ENCODE measurements at places on chromosomes 12 and 14. TPM values are rescaled to one million over a fixed set of nuclear protein-coding genes. Genes with fewer than 3 reads are reported as not detected.

- peaks cover 12% of the 10 kb centered on the region for H3K27me3 ChIP-seq
- H3K36me3 ChIP-seq, result peaks cover 19% of the 10 kb centered on the region
- H3K4me3 ChIP-seq, result no peak overlapping the region
Measured at GRCh38 chr12:50061171-50061570, 3.8 kb downstream of the ASIC1 start.

- no peak overlapping the region for H3K27ac ChIP-seq
- H3K36me3 ChIP-seq, result no peaks in the 10 kb centered on the region
- DNase-seq, result no peak
Measured at GRCh38 chr12:41908206-41908605, 236.5 kb downstream of the GXYLT1 start.

Gene TSHR
- not detected for total RNA-seq

DNA sequence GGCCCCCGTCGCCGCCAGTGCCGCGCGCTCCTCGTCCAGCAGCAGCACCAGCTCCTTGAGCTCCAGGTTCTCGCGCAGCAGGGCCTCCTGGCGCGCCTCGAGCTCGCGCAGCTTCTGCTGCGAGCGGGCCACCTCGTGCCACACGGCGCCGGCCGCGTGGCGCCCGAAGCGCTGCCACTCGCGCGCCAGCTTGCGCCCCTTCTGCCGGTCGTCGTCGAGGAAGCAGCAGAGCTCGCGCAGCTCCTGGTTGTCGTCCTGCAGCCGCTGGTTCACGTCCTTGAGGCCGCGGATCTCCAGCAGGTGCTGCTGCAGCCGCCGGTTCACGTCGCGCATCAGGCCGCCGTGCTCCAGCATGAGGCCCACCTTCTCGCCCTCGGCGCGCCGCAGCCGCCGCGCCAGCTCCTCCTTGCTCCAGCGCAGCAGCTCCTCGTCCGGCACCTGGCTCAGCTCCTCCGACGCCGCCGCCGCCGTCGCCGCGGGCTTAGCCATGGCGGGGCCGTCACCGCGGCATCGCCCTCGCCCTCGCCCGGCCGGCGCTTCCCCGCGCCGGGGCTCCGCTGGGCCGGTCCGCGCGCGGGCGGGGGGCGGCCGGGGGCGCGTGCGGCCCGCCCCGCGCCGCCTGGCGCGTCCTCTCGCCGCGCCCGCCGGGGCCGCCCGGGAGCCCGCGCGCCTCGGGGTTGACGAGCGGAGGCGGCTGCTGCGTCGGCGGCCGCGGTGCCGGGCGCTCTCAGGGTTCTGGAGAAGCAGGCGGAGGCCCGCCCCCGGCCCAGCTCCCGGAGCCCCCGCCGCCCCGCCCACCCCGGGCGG lies at the start of gene CCDC85C:
CCDC85C (minus strand) TSS at position 737 of the 807 bp plus-strand sequence; CDS start at position 489, 248 bp downstream.
- H3K4me3 ChIP-seq, result peak within 1 kb of the TSS; percentile 86
- peak; percentile 33 for DNase-seq
- H3K36me3 ChIP-seq, result no peaks in the 10 kb centered on the region
- peaks cover 6% of the 10 kb centered on the region for H3K27me3 ChIP-seq

Gene CARMIL3
- 1.7 TPM for total RNA-seq

Gene C12orf50
- not detected for total RNA-seq

GRCh38 chr14:31792726-31793125 lies 231.5 kb downstream of the NUBPL start:
- no peaks in the 10 kb centered on the region for H3K27me3 ChIP-seq
- no peak overlapping the region for H3K4me3 ChIP-seq
- H3K4me1 ChIP-seq, result no peaks in the 10 kb centered on the region
- no peaks in the 10 kb centered on the region for H3K36me3 ChIP-seq
- DNase-seq, result no peak

DNA sequence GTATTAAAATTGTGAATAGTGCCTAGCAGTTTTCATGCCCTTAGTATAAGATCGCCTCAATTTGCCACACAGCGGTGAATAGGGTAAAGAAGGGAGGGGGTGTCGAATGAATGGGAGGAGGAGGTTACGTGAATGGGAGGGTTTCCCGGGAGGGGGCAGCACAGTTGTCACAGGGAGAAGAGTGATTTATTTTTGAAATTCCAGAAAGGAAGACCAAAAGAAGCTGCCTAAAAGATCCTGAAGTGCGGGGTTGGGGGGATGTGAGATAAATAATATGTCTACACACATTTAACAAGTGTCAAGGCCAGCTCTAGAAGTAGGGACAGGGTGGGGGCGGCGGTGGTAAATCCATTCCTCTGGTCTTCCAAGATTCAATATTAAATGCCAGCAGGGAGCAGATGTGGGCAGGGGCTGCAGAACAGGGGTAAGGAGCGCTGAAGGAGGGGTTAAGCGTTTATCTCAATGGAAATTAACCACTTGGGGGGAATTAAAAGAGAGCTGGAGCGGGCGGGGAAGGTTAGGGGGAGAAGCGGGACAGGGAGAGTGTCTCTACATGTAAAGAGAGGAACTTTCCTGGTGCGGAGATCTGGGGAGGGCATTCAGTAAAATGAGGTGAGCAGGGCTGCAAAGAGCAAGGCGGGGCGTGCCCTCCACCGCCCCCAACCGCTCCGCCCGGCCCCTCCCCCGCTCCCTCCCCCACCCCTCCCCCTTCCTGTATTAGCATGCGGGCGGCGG lies 867 bp downstream of the C12orf42 start:
- peak overlapping the region; percentile 75 for H3K4me3 ChIP-seq
- H3K27me3 ChIP-seq, result peaks cover 39% of the 10 kb centered on the region
- H3K27ac ChIP-seq, result peak overlapping the region; percentile 45

Gene RFX4
- not detected for total RNA-seq

- no peak for DNase-seq
- peaks cover 58% of the 10 kb centered on the region for H3K36me3 ChIP-seq
- peaks cover 3% of the 10 kb centered on the region for H3K4me1 ChIP-seq
- no peaks in the 10 kb centered on the region for H3K27me3 ChIP-seq
- H3K27ac ChIP-seq, result no peak overlapping the region
Measured at GRCh38 chr12:120169946-120170345, 24.6 kb downstream of the GCN1 start.

Gene PLEKHD1
- not detected for total RNA-seq

Gene HOMEZ
- 13.3 TPM for total RNA-seq

DNA sequence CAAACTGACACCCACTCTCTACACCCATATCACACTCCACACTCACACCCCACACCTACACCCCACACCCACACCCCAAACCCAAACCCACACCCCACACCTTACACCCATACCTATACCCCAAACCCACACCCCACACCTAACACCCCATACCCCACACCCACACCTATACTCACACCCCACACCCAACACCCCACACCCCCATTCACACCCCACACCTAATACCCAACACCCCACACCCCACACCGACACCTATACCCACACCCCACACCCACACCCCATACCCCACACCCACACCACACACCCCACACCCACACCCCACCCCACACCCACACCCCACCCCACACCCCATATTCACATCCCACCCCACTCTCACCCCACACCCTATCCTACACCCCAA lies 38.5 kb downstream of the TMEM120B start:
- peaks cover 15% of the 10 kb centered on the region for H3K36me3 ChIP-seq
- peaks cover 4% of the 10 kb centered on the region for H3K4me1 ChIP-seq
- no peak overlapping the region for H3K27ac ChIP-seq
- H3K4me3 ChIP-seq, result no peak overlapping the region
- H3K27me3 ChIP-seq, result no peaks in the 10 kb centered on the region

GRCh38 chr12:113276946-113277500 lies 55.8 kb downstream of the TPCN1 start:
- H3K27me3 ChIP-seq, result no peaks in the 10 kb centered on the region
- H3K27ac ChIP-seq, result no peak overlapping the region
- H3K36me3 ChIP-seq, result peaks cover 23% of the 10 kb centered on the region
- peaks cover 9% of the 10 kb centered on the region for H3K4me1 ChIP-seq
- no peak for DNase-seq

DNA sequence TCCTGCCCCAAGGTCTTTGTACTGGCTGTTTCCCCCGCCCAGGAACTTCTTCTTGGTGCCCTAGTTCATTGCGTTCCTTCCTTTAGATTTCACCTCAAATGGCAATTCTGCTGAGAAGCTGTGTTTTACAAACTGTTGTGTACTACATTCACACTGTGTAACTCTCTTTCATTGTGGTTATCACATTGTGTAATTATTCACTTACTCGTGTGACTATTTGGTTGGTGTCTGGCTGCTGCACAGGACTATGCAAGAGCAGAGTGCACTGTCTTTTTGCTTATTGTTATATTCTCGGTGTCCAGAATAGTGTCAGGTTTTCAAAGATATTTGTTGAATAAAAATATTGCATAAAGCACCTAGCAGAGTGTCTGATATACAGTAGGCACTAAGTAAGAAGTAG lies 177.2 kb upstream of the PRICKLE1 start:
- H3K4me3 ChIP-seq, result no peak overlapping the region
- no peaks in the 10 kb centered on the region for H3K36me3 ChIP-seq
- H3K27me3 ChIP-seq, result no peaks in the 10 kb centered on the region
- no peak overlapping the region for H3K27ac ChIP-seq

GRCh38 chr12:123595729-123596128 lies 6.2 kb upstream of the DDX55 start:
- no peak overlapping the region for H3K4me3 ChIP-seq
- no peak for DNase-seq
- H3K27ac ChIP-seq, result no peak overlapping the region
- H3K4me1 ChIP-seq, result peaks cover 8% of the 10 kb centered on the region
- H3K27me3 ChIP-seq, result no peaks in the 10 kb centered on the region
- peaks cover 68% of the 10 kb centered on the region for H3K36me3 ChIP-seq

- no peaks in the 10 kb centered on the region for H3K4me1 ChIP-seq
- H3K27ac ChIP-seq, result no peak overlapping the region
- H3K4me3 ChIP-seq, result no peak overlapping the region
- H3K36me3 ChIP-seq, result no peaks in the 10 kb centered on the region
Measured at GRCh38 chr12:88947486-88948043, 367.3 kb upstream of the KITLG start.

- peaks cover 24% of the 10 kb centered on the region for H3K27me3 ChIP-seq
- H3K36me3 ChIP-seq, result peaks cover 26% of the 10 kb centered on the region
- H3K4me3 ChIP-seq, result peak within 1 kb of the TSS; percentile 87
- peaks cover 16% of the 10 kb centered on the region for H3K4me1 ChIP-seq
Measured at GRCh38 chr14:24339284-24340151, at the start of gene RIPK3. Gene RIPK3 (minus strand): TSS chr14:24339991. CDS start chr14:24339826, 165 bp downstream.

DNA sequence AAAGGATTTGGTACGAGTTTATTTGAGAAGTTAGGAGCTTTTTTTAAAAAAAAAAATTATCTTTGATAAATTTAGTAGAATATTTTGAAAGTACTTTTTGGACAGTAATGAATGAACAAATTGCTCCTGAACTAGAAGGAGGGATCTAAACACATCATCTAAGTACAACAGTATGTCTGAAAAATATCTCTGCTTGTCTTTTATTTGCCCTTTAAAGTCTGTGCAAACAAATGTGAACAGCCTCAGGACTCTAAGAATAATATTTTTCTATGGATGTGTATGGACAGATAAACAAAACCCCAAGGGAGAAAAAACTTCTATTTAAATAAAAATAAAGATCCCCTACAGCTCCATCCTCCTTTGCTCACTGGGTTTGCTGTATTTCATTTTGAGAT lies 19.5 kb downstream of the FBXL14 start:
- H3K27me3 ChIP-seq, result peaks cover 22% of the 10 kb centered on the region
- no peak overlapping the region for H3K4me3 ChIP-seq
- no peak for DNase-seq
- no peaks in the 10 kb centered on the region for H3K4me1 ChIP-seq
- no peaks in the 10 kb centered on the region for H3K36me3 ChIP-seq
- no peak overlapping the region for H3K27ac ChIP-seq

Gene ASCL4
- not detected for total RNA-seq

GRCh38 chr12:65817866-65818265 lies 6.4 kb upstream of the HMGA2 start:
- H3K27ac ChIP-seq, result no peak overlapping the region
- DNase-seq, result no peak
- no peaks in the 10 kb centered on the region for H3K36me3 ChIP-seq
- H3K4me1 ChIP-seq, result peaks cover 5% of the 10 kb centered on the region
- no peak overlapping the region for H3K4me3 ChIP-seq

Gene CERS5
- 115 TPM for total RNA-seq

GRCh38 chr14:68510201-68511128 lies 282.4 kb downstream of the ZFP36L1 start:
- no peak overlapping the region for H3K27ac ChIP-seq
- no peak for DNase-seq
- peaks cover 29% of the 10 kb centered on the region for H3K4me1 ChIP-seq
- no peaks in the 10 kb centered on the region for H3K27me3 ChIP-seq
- no peak overlapping the region for H3K4me3 ChIP-seq
- H3K36me3 ChIP-seq, result no peaks in the 10 kb centered on the region

Gene ITPK1
- total RNA-seq, result 70.8 TPM

Gene SNRPF
- 77.2 TPM for total RNA-seq

GRCh38 chr14:77613201-77613600 lies 3.2 kb downstream of the SPTLC2 start:
- H3K4me3 ChIP-seq, result peak overlapping the region; percentile 27
- H3K27ac ChIP-seq, result no peak overlapping the region
- H3K36me3 ChIP-seq, result peaks cover 28% of the 10 kb centered on the region
- no peaks in the 10 kb centered on the region for H3K27me3 ChIP-seq
- peaks cover 42% of the 10 kb centered on the region for H3K4me1 ChIP-seq
- DNase-seq, result no peak

- no peak overlapping the region for H3K27ac ChIP-seq
- no peak for DNase-seq
- no peaks in the 10 kb centered on the region for H3K27me3 ChIP-seq
- H3K4me1 ChIP-seq, result peaks cover 5% of the 10 kb centered on the region
Measured at GRCh38 chr12:96164951-96165811, 29.0 kb upstream of the ELK3 start.

DNA sequence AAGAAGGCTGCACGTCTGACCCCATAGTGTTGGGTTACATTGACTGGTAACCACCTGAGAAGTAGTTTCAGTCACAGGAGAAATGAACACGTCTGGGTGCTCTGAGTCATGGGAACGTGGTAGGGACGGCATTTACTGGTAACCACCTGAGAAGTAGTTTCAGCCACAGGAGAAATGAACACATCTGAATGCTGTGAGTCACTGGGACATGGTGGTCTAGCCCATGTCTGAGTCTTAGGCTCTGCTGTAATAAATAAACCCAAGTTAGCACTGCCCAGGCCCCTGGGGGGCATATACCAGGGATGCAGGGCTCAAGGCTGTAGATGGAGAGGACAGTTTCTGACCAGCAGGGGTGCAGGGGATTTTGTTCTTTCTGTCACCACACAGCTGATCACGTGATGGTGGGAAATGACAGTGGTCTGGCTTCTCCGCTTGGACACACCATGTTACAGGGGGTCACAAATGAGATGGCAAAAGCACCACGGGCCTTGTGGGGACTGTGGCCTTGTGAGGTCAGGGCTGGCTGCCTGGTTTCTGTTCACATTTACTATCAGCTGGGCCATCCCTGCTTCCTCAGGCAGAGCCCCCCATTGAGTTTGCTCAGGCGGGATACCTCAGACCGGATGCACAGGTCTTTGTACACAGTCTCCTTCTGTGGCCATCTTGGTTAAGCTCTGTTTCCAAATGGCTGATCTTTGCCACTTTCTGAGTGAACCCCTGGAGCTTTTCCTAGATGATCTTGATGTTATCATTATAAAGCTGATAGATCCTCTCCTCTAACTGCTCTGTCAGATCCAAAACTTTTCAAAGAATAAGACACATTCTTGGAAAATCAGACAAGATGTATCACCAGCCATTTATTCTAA lies 9.8 kb upstream of the C12orf42 start:
- H3K4me1 ChIP-seq, result peaks cover 26% of the 10 kb centered on the region
- H3K4me3 ChIP-seq, result no peak overlapping the region
- peak; percentile 32 for DNase-seq
- peaks cover 17% of the 10 kb centered on the region for H3K27me3 ChIP-seq
- H3K27ac ChIP-seq, result peak overlapping the region; percentile 60

Gene KRT73
- total RNA-seq, result not detected

Measured in activated T-helper 2 cell treated with anti-CD3 and anti-CD28 coated beads, Interferon-gamma antibody, Interleukin-2, Interleukin-4, amounts not matched to agents 10 μg/mL and 5 μg/mL and 100 μg/mL, durations not matched to agents 14 hours and 24 hours and 36 hours (primary cell).